ENCODE measurements at places on chromosomes 6 and 20.

GRCh38 chr20:373171-373890 is 7.2 kb upstream of the TRIB3 start:
- DNase-seq = no peak

DNA sequence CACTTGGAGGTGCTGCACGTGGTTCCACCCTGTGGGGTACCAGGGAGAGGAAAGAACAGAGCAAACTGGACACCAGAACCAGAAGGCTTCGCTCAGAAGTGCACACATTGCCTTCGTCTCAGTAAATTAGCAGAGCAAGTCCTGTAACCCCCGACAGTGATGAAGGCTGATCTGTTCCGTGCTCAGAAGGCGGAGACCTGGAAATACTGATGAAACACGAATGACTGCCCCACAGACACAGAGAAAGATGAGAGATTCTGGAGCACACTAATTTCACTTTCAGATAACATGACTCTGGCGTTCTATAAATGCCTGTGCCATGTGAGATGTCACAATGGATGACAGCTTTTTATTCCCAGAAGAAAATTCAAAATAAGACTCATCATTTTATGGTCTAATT is 44.2 kb upstream of the CCR6 start:
- DNase-seq = no peak

GRCh38 chr6:119974430-119975159 is 625.0 kb upstream of the MAN1A1 start:
- no peak for DNase-seq

DNA sequence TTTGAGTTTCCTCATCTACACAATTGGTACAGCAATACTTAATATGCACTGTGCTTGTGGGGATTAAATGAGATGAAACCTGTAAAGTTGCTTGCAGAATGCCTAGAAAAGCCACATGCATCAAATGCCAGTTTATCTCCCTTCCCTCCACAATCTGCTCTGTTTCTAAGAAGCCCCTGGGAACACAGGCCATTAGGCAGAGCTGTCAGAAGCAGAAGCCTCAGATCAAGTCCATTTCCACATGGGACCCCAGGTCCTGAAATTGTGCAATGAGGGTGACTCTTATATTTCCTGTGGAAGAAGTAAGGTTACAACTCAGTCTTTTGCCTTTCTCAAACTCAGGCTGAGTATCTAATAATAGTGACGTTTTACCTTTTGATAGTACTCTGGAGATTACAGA is 737.4 kb downstream of the KIF16B start:
- DNase-seq = no peak

DNA sequence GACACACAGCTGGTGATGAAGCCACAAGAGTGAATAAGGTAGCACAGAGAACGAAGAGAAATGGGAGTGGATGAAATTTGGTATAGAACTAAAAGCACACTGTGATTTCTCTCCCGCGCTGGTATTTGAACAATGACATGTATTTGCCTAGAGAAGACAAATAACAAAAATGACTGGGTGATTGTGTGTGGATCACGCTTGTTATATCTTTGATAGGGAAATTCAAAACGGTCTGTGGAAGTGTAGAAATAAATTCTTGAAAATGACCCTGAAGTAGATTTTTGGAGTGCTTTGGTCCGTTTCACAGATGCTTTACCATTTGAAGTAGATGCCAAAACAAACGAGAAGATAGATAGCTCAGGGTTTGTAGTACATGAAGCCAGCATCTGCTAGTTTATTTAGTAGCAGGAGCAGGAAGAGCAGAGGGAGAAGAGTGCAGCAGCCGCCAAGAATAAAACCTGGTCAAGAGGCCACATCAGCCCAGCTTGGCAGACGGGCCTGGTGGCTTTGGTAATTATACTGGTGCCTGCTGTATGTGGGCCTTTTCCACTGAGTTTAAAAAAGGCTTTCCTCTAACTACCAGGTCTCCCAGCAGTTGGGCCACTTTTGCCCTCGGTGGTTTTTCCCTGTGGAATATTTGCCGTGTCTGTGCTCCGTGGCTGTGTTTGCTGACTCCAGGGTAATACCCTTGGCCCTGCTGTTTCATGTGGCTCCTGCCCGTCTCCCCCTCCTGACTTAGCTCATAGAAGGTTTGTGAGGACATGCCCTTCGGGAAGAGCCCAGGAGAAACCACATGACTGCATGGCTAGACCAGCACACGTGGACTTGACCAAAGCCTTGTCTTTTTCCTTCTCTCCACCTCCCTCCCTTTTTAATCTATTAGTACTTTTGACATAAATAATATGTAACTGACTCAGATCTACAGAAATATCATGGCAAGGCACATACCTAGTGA is 294.0 kb downstream of the SOX4 start:
- no peak for DNase-seq
